ENCODE measurements at places on chromosomes 2 and 18.

DNA sequence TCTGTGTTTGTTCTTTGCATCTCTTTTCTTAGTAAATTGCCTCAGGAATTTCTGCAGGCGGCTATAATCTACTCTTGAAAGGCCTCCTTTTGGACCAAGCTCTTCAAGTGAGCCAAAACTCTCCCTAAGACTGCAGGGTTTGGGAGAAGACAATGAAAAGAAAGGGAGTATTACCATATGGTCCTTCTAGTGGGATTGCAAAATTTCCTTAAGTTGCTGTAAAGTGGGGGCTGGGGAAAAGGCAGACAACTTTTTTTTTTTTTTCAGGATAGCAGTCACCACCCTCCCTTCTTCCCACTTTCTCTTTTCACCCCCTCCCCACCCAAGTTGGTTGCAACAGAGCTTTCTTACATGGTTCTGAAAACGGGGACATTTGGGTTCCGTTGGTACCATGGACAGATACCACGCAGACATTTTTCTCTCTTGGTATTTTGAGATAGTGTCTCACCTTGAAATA, 183.7 kb downstream of the FHOD3 start:
- no peak for DNase-seq

DNA sequence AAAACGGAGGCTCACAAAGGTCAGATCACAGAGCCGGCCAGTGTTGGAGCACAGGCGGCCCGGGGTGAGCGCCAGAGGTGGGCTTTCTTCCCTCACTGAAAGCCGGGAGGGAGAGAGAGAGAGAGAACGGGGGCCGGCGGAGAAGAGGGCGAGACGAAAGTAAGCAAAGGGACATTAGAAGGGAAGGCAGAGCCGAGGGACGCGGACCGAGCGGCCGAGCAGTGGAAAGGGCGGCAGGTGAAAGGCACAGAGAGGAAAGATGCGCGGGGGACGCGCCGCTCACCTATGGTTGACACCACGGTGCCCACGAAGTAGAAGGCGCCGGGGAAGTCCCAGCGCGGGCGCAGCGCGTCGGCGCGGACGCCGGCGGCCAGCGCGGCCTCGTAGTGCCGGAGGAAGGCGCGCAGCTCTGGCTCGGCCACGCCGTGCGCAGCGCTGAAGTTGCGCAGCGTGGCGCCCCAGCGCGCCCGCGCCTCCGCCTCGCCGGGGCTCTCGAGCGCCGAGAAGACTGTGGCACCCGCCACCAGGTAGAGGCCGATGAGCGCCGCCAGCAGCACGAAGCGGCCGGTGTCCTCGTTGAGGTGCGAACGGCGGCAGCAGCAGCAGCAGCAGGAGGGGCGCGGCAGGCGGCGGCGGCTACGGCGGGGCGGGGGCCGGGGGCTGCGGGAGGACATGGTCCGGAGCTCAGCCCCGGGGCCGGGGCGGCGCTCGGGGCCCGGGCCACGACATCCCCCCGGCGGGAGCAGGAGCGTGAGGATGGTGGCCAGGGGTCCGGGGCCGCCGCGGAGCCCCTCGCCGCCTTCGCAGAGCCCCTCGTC, 166.9 kb downstream of the MSH2 start:
- DNase-seq: no peak

DNA sequence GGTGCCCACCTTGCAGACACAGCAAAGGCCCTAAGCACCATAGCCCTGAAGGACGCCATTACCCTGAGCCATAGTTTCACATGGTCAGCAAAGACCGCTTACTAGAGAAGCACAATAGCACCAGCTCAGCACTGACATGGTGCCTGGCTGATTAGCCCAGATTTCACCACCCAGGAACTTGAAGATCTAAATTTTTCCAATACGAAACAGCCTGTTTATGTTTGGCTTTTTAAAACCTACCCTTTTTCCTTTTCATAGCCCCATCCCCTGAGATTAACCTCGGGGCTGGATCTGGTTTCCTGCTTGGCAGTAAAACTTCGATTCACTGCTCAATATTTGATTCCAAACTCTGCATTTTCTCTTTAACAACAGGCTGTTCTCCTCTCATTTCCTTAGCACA, 158.5 kb upstream of the PID1 start:
- no peak for DNase-seq

GRCh38 chr18:56661360-56662062, 10.4 kb downstream of the WDR7 start:
- DNase-seq: no peak

- no peak for DNase-seq
Observed at GRCh38 chr2:175847128-175847527, 154.9 kb downstream of the LNPK start.

DNA sequence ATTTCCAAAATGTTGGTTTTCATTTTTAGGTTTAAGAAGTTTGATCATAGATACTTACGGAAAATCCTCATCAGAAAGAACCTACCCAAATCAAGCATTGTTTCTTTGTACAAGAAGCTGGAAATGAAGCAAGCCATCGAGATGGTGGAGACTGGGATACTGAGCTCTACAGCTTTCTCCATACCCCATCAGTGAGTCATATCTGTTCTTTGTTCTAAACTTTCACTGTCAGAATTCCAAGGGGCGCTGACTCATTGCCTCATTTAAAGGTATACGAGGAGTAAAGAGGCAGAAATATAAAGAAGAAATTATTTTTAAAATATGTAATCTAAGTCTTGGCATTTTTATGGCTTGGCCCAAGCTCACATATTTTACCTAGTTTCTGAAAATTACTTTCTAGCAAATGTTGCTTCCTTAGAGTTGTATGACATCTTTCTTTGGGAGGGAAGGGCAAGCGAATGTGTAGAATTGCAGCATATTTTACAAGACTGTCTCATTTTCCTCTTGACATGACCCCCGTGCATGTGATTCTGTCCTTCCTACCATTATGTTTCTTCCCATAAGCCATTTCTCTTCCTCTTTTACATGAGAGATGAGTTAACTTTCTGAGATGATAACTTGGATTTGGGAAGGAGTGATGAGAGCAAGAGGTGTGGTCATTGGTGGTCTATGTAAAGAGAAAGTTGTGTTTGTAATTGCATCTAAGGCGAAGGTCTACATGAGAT, 41.2 kb downstream of the SLC9A4 start:
- no peak for DNase-seq

DNA sequence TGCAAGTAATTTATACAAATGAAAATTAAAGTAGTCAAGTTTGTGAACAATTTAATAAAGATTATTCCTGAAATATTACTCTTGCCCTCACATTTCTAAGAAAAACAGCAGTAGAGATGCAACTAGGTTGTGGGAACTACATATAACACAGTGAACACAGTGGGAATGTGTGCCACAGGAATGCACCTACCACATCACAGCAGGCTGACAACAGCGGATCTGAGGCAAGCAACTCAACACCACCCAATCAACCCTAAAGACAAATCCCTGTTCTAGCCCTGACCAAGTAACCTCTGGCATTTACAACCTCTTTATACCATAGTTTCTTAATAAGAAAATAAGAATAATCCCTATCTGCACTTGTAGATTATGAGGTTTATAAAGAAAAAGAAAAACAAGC, 23.4 kb downstream of the MBOAT2 start:
- no peak for DNase-seq

GRCh38 chr2:42922790-42923579, 130.6 kb upstream of the HAAO start:
- no peak for DNase-seq

DNA sequence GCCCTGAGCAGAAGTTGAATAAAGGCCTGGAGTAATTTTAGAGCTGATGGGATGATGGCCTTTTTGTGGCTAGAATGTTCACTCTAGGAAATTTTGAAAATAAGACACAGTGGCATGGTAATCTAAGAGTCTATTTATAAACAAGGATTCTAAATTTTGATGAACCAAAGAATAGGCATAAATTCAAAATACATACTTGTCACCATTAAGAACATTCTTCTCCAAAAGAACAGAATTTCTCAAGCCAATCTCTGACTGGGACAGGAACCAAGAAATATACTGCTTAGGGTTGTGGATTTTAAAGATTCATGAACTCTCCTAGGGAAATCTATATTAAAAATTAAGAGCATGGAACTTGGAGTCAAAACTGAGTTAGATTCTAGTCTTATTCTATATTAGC, 98.2 kb upstream of the SETBP1 start:
- no peak for DNase-seq

DNA sequence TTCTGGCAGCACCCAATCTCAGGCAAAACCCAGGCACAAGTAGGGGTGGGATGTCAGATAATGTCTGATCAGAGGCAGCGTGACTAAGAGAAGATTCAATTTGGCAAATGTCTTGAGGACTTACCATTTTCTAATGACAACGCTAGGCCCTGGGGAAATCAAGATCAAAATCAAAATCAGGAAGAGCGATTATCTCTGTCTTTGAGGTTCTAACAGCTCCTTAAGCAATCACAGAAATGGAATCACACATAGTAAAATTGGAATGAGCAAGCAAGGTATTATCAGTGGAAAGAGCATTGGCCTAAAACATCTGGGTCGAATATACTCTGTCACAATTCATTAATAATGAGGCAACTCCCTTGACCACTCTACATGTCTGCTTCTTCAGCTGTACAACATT, 8.6 kb upstream of the SERPINB2 start:
- no peak for DNase-seq

- no peak for DNase-seq
Observed at GRCh38 chr2:48727560-48727959, 28.0 kb downstream of the LHCGR start.

DNA sequence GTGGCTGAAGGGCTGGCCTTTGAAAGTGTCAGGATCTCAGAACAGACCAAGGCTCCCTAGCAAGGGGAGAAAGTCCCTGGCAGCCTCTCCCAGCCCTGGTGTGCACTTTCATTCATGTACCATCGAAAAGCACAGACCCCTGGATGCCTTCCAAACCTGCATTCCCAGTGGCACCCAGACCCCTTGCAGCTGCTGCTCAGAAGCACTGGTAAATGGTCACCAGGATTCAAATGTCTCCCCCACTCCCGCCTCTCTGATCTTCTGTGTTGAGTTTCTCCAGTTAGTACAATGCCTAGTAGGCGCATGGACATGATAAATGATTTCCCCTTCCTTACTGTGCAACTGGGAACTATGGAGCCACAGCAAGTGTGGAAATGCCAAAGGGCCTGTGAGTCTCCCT, 180.0 kb downstream of the GLI2 start:
- DNase-seq: no peak

DNA sequence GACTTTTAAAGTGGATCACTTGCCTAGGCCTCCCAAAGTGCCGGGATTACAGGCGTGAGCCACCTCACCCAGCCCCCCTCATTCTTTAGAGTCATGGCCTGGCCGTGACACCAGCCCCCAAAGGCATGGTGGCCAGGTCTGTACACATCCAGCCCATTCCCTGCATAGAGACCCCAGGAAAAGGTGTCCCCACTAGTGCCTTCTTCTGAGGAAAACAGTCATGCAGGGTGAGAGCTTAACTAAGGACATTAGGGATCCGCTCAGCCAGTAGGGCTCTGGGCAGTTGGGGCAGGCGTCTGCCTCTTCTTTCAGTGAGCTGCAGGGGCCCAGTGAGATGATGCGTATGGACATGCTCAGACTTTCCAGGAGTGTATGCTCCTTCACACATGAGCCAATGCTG, 5.7 kb upstream of the AMER3 start:
- no peak for DNase-seq

GRCh38 chr18:66226782-66227181, 377.1 kb downstream of the CDH19 start:
- DNase-seq: no peak

GRCh38 chr2:8571792-8572499, 109.9 kb upstream of the ID2 start:
- no peak for DNase-seq

DNA sequence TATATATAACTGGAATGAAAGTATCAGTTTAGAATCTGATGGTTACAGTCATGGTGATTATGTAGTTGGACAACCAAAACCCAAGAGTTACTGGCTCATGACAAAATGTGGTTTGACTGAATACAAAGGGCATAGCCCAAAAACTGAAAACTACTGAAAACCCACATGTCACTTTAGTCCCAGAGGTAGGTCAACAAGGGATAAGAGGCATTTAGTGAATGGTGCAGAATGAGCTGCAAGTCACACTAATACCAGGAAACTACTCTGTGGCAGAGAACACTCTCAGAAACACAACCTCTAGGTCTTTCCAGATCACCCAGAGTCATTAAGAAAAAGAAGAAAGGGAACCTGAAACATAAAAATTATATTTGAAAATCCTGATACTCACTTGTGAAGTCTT, 154.5 kb downstream of the AGPS start:
- DNase-seq: no peak

- DNase-seq: no peak
Observed at GRCh38 chr2:2812117-2812516, 481.0 kb upstream of the MYT1L start.

DNA sequence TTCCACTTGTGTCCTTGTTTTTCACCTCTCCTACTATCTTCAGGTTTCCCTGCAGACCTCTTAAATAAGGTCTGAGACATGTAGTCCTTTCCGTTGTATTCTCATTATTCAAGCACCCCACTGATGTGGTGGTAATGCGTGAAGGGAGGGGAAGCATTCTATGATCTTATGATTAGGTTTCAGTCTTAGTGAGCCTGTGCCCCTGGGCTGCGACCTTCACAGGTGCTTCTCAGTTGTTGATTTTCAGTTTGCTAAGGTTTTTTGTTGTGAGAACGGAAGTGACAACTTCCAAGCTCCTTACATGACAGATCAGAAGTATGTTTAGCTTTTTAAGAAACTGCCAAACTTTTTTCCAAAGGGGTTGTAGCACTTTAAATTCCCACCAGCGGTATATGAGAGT, 41.3 kb downstream of the VPS54 start:
- no peak for DNase-seq

DNA sequence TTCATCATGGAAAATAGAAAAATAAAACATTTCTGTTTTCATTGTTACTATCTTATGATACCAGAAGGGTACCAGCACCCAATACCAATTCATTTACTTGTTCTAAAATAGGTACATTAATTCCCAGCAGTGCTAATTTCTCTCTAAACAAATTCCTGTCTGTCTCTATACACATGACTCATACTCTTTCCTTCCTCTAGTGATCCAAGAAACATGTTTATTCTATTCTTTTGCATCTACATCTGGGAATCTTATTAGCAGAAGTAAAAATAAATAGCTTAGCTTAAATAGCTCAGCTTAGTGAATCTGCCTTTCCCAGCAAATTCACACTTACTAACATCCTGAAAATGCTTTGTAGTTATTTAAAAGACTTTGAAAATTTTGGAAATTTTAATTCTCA, 84.5 kb upstream of the MAPRE2 start:
- DNase-seq: no peak

DNA sequence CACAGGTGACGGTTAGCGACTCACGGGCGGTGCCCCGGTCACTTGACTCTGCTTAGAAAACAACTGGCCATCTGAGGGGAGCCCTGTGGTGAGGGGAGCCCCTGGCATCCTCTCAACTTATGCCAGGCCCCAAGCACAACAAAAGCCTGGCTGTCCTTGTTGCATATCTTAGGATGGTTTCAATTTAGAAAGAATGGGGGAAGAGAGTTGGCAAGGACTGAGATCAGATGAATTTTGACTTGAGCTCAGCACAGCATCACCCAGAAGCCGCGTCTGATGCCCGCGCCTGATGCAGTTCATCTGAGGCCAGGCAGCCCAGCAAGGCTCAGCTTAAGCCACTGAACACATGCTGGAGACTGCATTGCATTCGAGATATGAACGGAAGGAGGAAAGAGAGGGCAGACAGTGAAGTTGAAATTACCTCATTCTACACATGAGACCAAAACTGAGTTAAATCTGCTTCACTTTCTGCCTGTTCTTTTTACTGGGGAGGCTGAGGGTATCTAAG, 36.8 kb downstream of the MYT1L start:
- no peak for DNase-seq

Measured in Ammon's horn (tissue), 1 donor.